Small intestine (tissue), 16 donors: ENCODE measurements at places on chromosomes 5 and 9. TPM values are rescaled to one million over a fixed set of nuclear protein-coding genes. Genes with fewer than 3 reads are reported as not detected.

- DNase-seq, result no peak
These were observed 41.6 kb downstream of the GNA14 start for GRCh38 chr9:77606526-77606925.

GRCh38 chr9:14248149-14248548 lies 65.8 kb downstream of the NFIB start:
- no peak for DNase-seq

Gene TCERG1
- polyA plus RNA-seq, result 30.9 TPM

DNA sequence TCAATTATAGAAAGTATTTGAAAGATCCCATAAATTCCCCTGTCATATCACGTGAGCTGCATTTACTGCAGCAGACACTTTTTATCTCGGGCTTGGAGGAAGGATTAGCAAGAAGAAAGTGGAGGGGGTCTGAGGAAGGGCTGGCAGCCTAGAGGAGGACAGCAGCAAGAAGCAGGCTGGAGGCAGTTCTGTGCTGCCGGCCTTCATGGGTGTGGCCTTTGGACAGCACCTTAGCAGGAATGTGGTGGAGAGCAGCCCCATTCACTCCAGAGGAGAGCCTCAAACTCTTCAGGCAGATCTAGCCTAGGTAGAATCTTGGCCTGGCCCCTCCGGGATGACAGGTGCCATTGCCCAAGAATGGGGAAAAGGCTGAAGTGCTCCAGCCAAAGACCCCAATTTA lies 89.8 kb upstream of the GABRP start:
- no peak for DNase-seq

DNA sequence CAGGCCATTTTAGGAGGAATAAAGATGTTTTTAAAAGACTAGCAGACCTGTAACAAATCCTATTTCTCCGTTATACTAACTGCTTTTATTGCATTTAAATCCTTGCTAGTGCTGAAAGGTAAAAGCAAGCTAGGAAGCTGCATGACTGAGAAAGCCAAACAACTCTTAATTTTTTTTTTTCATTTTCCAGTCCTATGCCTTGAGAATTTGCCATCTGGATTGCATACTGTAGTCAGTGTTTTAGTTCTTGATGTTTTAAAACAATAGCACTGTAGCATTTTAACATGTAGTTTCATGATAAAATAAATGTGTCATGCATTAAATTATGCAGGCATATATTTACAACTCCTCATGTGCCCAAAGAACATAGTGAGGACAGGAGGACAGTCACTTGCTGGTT lies 108.4 kb upstream of the FGF10 start:
- DNase-seq, result no peak

Gene GABRA1
- polyA plus RNA-seq, result not detected

DNA sequence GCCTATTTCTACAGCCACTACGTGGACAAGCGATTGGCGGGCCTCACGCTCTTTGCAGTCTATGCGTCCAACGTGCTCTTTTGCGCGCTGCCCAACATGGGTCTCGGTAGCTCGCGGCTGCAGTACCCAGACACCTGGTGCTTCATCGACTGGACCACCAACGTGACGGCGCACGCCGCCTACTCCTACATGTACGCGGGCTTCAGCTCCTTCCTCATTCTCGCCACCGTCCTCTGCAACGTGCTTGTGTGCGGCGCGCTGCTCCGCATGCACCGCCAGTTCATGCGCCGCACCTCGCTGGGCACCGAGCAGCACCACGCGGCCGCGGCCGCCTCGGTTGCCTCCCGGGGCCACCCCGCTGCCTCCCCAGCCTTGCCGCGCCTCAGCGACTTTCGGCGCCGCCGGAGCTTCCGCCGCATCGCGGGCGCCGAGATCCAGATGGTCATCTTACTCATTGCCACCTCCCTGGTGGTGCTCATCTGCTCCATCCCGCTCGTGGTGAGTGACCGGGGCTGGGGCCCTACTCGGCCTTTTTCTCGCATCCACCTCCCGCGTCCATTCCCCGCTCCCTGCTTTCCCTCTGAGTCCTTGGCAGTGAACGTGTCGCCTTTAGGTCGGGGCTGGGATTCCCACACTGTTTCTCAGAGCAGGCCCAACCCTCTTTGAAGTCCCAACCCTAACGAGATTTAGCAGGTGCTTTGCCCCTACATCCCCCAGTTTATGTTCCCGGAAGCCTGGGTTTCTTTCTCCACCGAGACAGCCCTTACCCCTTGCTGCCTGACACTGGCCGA lies 1.8 kb downstream of the PTGER4 start:
- DNase-seq, result peak; percentile 67

DNA sequence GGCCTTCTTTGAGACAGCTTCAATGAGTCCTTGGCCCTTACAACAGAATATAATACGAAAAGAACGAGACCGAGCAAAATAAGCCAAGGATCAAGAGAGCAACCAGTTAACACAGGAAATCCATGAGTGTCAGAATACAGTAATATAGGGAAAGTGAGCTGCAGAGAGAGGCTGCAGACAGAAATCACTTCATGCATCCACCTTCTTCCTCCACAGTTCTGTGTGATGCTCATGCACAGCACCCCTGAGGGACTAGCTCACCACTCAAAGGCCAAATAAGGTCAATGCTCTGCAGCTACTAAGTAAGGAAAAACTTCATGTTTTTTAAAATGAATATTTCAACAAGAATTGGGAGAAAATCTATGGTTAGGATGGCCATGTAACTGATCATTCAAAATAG lies 257.1 kb downstream of the MCTP1 start:
- no peak for DNase-seq

DNA sequence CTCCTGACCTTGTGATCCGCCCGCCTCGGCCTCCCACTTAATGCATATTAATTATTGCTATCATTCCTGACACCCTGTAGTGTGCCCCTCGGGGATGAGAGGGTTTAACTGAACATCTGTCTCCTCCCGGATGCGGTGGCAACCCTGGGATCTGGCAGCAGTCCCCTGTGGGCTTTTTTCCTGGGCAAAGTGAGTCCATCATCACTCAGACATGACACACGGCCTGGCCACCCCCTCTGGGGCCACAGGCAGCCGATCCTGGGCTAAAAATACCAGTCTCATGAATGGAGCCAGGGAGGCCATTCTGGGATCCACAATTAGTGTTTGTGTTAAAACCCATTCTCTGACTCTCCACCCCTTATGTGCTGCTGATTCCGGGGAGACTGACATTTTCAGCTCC lies 161.2 kb downstream of the RGS3 start:
- DNase-seq, result no peak

- DNase-seq, result no peak
These were observed 5.6 kb downstream of the IDNK start for GRCh38 chr9:83628540-83628939.

Gene VPS13A
- polyA plus RNA-seq, result 21.3 TPM

Gene GLDC
- polyA plus RNA-seq, result 8.4 TPM

- no peak for DNase-seq
These were observed 44.4 kb downstream of the AK8 start for GRCh38 chr9:132833550-132834121.

GRCh38 chr9:15543047-15543813 lies 9.6 kb upstream of the CCDC171 start:
- no peak for DNase-seq

- no peak for DNase-seq
These were observed 53.2 kb downstream of the ZNF474 start for GRCh38 chr5:122182491-122182921.

DNA sequence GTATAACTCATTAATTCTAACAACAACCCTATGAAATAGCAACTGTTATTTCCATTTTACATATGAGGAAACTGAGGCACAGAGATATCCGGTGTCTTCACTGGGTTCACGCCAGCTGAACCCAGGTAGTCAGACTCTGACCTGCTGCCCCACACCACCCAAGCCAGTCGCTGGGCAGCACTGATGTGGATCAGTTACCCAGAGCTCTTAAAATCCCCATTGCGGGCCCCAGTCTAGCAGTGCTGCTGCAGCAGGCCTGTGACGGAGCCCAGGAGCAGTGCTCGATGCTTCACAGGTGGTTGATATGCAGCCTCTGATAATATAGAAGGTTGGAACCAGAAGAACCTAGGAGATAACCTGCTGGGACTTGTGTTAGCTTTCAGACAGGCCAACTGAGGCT lies 24.3 kb downstream of the PTPA start:
- no peak for DNase-seq

Gene CCNJL
- 19.6 TPM for polyA plus RNA-seq

- DNase-seq, result no peak
These were observed 185.2 kb upstream of the KLF4 start for GRCh38 chr9:107674721-107675277.

Gene F2RL2
- polyA plus RNA-seq, result 4.5 TPM

DNA sequence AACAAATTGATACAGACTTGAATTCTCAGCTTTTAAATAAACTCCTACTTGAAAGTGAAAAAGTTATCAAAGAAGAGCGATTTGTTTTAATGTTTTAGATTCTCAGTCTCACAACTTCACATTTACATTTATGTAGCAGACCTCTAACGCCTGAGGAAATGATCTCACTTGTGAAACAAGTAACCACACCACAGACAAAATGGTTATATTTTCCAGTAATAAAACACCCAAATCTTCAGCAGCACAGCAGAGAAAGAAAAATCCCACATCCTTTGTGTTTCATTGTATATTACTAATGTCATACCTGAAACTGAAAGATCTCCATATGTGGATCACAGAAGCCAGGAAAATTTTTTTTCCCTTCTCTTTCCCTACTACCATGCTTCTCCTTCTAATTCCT lies 29.8 kb upstream of the GZMA start:
- DNase-seq, result peak; percentile 51

- DNase-seq, result peak; percentile 53
These were observed 2.5 kb upstream of the WHRN start for GRCh38 chr9:114507726-114508125.

- no peak for DNase-seq
These were observed 108.1 kb upstream of the SLC27A6 start for GRCh38 chr5:128857076-128857677.
